ENCODE measurements at places on chromosomes 3 and 15.

GRCh38 chr3:153195349-153195879, 33.4 kb downstream of the RAP2B start:
- no peak for DNase-seq

GRCh38 chr15:88799341-88799740, 3.9 kb upstream of the ACAN start:
- DNase-seq: no peak

DNA sequence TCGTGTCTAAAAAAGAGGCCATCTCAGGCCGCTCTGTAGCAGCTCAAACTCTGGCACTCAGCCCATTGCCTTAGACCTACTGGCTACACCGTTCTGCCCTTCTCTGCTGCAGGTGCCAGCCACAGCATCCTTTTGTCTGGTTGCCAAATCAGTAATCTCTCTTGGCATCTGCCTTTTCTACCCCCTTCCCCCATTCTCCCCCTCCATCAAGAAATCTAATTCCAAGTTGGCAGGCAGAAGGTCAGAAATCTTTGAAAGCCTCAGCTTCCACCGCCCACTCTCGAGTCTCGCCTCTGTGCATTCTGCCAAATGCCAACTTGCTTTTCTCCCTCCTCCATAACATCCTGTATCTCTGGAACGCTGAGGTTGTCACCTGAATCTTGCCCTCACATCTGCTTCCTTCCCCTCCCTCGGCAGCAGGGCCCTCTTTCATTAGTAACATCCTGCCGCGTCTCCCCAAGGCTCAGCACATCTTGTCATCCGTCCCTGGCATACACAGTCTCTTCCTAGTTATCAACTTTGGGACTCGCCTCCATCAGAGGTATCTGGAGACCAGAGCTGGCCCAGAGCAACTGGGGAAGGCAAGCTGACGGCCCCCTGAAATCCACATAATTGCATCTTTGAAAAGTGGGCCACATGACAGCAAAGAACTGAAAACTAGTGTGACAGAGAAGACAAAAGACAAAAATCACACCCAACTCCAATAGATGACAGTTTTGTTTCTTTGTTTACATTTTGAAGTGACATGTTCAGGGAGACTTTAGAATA, 312.0 kb upstream of the CCDC54 start:
- DNase-seq: no peak

DNA sequence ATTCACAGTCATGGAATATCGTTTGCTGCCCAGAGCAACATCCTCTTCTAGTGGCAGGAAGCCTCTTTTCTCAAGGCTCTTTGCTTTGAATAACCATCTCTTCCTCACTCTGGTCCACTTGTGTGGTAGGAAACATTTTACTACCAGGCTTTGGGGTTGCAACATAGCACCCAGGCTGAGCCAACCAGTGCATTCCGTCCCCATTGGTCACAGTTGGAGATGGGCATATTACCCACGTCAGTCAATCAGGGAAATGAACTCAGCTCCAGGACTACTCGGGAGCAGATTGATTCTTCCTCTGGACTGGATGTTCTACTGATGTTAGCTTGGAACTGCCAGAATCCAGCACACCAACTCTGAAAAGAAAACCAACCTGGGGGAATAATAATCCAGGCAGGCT, 4.2 kb upstream of the PEX5L start:
- DNase-seq: no peak

DNA sequence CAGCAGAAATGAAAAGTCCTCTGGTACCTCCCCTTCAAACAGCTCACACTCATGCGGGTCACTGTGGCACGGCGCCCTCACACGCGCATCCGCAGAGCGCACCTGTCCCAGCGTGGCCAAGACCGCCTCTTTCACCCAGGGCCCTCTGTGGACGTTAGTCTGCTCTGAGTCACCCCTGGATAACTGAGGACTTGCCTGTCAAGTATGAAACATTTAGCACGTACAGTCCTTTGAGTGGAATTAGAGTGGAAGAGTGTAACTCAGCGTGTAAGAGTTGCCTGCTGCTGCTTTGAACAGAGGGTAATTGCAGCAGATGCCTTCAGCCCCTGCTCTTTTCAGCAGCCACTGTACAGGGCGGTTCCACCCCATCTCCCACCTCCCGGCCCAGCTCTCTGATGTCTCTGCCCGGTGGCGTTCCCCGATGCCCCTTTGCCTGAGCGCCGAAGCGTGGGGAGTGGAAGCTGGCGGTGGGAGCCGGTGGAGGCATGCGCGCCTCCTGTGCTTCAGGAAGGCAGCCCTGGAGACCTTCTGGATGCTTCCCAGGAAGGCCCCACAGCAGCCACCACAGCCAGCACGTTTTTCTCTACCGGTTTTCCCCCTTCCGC, 23.0 kb downstream of the CPN2 start:
- no peak for DNase-seq

DNA sequence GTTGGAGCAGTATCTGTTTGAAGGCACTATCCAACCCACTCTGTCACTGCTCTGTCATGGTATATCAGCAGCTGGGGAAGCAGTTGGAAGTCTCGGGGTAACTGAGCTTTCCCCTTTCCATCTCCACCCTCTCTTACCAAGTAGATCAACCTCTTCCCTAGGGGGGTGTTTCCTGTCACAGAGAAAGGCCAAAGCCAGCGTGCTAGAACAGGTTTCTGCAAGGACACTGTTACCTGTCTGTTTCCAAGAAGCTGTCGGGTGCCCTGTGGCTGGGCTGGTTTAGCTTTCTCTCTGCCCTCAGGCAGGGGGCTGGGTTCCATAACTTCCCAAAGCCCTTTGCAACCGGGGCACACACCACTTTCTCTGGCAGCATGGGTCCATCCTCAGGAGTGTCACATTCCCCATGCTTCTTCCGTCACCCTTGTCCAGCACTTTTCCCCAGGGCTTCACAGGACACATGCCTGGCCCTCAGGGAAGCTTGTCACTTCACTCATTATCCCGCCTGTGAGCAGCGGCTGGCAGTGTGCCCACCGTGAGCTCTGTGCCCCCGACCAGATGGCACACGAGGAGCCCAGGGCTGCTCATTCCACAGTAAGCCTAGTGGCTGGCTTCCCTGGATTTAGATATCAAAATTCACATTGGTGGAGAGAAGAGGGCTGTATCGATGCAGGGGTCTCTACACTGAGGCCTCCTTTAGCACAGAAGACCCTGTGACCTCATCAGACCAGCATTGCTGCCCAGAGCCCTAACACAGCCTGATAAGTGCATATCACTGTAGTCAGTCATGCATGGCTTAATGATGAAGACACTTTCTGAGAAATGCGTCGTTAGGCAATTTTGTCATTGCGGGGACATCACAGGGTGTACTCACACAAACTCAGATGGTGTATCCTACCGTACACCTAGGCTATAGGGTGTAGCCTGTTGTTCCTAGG, 205.8 kb downstream of the SLCO3A1 start:
- no peak for DNase-seq

DNA sequence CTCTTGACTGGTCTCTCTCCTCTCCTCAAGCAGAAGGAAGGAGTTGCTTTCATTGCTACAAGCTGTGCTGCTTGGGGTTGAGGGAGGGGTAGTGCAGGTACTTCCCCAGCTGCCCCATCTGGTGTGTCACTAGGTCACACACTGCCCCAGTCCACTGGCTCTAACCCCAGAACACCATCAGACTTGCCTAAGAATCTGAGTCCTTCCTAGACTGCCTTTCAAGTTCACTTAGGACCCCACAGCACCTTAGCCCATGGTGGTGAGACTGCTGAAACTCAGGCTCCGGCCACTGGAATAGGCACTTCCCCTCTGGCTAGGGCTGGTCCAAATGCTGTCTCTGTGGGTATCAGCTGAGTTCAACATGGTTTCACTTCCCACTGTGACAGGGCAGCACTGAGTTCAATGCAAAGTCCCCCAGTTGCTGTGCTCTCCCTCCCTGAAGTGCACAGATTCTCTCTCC, 279.7 kb upstream of the GOLGA6L4 start:
- no peak for DNase-seq

GRCh38 chr3:16334909-16335308, 69.9 kb downstream of the OXNAD1 start:
- no peak for DNase-seq

GRCh38 chr15:59437817-59438624, at the start of gene FAM81A:
TSS of gene FAM81A (plus strand) at chr15:59438186. CDS start at chr15:59458627, 20,441 bp downstream.
- peak; percentile 40 for DNase-seq

DNA sequence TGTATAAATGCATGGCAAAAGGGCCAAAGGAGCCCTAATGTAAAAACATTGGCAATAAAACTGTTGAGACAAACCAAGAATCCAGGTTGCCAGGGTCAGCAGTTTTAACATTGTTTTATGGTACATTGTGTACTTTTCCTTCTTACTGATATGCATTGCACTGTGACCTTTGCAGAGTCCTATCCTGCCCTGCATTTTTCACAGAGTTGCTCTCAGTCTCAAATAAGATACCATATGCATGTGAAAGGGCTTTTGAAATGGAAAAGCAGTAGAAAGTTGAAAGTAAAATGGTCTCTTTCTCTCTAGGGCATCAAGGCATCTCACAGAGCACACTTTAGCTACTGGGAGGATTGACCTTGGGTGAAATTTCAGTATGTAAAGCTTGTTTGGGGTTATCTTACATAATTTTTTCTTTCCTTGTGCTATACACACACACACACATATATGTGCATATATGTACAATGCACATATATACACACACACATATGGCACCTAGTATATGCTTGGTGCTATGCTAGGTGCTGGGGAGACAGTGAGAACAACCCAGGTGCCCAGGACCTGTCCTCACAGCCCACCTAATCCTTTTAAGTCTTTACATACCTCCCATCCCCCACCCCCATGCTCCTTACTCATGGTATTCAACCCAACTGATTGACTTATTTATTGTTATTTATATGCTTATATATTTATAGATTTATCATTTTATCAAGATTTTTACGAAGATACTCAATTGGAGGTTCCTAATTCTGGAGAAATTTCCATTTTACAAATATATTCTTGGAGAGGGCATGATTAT, 1.2 kb upstream of the PPP2R3A start:
- DNase-seq: no peak

DNA sequence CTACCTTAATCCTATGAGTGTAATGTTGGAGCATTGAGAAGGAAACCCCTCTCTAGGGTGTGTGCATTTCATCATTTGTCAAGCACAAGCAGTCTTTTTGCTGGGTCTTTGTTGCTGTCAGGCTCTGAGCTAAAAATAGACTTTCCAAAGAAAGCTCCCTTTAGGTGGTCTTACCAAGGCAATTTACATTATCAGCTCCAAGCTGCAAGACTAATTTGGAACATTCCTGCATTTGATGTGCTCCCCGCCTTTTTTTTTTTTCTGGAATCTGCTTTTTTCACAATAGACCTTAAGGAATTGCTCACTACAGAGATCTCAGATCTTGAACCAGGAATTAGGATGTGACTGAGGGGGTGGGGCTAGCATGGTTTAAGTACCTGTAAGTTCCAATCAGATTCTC, 60.6 kb upstream of the STAC start:
- DNase-seq: no peak

- DNase-seq: no peak
These were observed 222.2 kb downstream of the CLSTN2 start for GRCh38 chr3:140157161-140157560.

DNA sequence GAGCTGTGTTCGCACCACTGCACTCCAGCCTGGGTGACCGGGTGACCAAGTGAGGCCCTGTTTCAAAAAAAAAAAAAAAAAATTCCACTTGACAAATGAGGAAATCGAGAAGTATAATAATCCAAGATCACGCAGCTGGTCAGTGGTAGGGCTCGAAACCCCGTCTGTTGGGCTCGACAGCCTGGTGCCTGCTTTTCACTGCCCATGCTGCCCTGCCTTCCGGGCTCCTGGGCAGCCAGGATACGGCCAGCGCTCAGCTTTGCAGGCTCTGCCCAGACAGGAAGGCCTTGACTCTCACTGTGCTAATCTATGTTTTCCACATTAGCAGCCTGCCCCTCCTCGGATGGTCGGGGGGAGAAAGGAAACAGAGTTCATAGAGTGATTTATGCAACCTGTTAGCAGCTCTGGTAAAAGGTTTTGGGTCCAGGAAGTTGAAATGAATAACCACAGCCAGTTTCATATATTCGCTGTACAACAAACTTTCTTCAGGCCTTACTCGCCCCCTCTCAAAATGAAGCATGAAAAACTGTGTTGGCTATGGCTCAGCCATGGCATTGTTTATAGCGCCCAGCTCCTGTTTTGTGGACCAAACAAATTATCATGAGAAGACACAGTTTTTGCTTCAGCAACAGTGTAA, 108.8 kb downstream of the XXYLT1 start:
- no peak for DNase-seq

DNA sequence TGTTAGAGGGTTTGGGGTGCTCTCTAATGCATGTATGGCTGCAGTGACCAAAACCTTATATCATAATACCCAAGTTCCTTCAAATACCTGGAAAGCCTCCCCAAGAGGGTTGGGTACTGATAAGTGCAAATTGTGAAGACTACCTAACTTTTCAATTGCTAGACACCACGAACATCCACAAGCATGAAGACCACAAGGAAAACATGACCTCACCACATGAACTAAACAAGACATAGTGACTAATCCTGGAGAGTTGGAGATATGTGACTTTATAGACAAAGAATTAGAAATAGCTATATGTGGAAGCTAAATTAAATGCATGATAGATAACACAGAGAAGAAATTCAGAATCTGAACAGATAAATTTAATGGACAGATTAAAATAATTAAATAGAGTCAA, 23.9 kb upstream of the AADACL2 start:
- no peak for DNase-seq

- no peak for DNase-seq
These were observed 459.2 kb upstream of the ALCAM start for GRCh38 chr3:104907507-104907906.

DNA sequence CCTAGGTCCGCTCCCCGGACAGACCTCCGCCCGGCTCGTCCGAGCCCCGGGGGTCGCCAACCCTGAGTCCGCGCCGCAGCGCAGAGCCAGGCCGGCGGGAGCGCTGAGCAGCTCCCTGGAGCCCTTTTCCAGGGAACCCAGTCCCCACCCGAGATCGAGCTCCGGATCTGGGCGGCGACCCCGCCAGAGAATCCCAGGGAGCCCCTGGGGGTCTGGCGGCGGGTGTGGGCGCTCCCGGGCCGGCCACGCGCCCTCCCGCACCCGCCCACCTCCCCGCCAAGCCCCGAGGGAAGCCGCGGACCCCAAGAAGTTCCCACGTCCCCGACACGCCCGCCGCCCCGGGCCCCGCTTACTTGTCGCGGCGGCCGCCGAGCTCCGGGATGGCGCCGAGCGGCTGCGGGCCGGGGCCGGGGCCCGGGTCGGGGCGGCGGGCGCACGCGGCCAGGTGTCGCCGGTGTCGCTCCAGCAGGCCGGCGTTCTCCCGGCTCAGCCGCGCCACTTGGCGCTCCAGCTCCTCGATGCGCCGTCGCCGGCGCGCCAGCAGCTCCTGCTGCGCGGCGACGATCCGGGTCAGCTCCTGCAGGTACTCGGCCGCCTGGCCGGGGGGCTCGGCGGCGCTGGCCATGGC, 137.7 kb downstream of the NUP210 start:
- DNase-seq: no peak

- DNase-seq: no peak
These were observed 3.7 kb downstream of the SLC38A3 start for GRCh38 chr3:50208677-50209344.

- no peak for DNase-seq
These were observed 8.8 kb upstream of the B3GNT5 start for GRCh38 chr3:183244219-183244618.

All from activated CD8-positive, alpha-beta memory T cell treated with anti-CD3 and anti-CD28 coated beads, Interleukin-2, amount 50 U/mL, for 4 hours (primary cell).